ENCODE measurements at places on chromosomes 1 and 21.

GRCh38 chr1:20359451-20360330, 69.0 kb downstream of the VWA5B1 start:
- DNase-seq, result peak; percentile 12

DNA sequence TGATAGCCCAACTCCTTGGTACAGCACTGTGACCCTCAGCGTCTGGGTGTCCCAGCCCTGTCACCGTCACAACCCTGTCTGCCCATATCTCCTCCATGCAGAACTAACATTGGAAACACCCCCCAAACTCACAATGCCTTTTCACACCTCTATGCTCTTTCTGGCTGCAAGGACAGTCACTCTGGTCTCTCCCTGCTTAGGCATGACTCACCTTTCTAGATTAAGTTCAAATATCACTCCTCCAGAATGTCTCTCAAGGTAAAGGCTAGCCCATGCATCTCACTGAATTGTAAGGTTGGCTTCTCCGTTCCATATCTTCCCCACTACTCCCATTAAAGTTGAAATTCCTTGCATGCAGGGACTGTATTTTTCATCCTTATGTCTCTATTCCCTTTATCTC, 17.0 kb upstream of the CAPN8 start:
- DNase-seq, result no peak

GRCh38 chr1:211309617-211310016, 17.0 kb upstream of the TRAF5 start:
- no peak for DNase-seq

DNA sequence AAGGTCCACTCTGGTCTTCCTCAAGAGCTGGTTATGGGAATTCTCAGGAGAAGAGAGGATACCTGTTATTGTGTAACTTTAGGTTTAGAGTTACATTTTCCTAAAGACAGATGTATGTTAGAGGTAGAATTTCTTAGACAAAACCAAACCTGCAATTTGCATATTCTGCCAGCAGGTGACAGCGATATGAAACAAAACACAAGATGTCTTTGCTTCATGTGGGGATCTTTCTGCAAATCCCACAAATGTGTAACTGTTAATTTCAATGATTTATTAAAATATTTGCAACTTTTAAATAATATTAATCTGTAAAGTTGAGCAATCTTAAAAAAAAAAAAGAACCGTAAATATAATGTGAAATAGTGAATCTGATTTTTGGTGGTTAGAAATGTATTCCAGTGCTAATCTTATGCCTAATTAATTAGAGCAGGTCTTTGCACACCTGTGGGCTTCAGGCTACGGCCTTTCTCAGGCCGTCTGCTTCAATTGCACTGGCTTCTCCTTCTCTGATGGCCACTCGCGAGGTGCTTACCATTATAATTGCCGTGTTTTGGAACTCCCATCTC, 33.4 kb downstream of the FAM78B start:
- DNase-seq, result no peak

GRCh38 chr1:235022341-235022980, 106.2 kb downstream of the TOMM20 start:
- no peak for DNase-seq

DNA sequence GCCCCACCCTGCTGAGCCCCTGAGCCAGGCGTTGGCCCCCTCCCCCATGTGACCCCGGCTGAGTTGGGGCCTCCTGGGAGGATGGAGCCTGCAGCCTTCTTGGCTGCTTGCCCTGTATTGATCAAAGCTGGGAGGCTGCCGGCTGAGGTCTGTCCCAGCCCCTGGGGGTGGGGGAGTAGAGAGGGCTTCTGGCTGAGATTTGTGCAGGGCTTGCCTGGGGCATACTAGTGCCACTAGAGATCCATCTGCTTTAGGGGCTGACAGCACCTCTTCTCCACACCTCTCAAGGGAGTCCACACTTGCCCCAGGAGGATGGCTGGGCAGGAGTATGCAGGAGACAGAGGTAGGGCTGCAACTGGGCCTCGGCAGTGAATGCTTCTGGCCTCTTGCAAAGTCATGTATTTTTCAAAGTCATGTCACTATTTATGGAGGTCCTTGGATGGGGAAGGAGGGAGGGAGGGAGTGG, 53.6 kb upstream of the SSBP3 start:
- no peak for DNase-seq

DNA sequence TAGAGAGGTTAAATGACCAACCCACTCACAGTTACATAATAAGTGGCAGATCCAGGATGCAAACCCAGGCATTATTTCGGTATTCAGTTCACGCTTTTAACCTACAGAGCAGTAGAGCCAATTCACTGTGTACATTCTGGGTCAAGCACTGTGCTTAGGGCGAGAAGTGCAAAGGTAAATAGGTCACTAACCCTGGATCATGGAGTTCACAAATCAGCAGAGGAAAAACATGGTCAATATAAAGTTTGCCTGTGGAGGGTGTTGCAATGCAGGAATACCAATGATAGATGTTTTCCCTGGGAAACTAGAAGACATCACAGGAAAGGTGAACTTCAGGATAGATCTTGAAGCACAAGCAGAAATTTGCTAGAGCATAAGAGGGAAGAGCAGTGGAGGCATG, 253.4 kb upstream of the NFIA start:
- no peak for DNase-seq

DNA sequence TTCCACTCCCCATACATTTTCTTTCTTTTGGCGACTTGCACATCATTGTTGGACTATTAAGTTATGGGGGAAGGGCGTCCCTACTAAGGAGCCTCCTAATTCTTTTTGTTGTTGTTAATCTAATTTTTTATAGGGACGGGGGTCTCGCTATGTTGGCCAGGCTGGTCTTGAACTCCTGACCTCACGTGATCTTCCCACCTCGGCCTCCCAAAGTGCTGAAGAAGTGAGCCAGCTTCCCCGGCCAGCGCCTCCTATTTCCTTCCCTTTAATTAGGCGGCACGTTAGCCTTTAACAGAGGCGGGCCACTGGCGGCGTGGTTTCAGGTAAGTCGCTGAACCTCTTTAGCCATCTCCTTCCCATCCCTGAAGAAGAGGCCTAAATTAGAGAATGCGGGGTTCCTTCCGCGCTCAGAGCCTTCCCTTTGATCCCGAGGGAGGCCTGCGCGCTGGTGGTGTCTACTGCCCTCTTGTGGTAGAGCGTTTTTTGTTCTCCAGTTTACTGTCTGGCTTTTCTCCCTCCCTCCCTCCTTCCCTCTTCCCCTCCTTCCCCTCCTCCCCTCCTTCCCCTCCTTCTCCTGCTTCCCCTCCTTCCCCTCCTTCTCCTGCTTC, 38.1 kb downstream of the TNFRSF9 start:
- DNase-seq, result peak; percentile 59

GRCh38 chr1:204288021-204288588, 71.6 kb downstream of the PLEKHA6 start:
- no peak for DNase-seq

GRCh38 chr1:15141935-15142539, 11.5 kb upstream of the TMEM51 start:
- no peak for DNase-seq

- DNase-seq, result no peak
Observed at GRCh38 chr1:84510668-84511067, 4.3 kb upstream of the GNG5 start.

GRCh38 chr1:46606255-46606965, 2.3 kb upstream of the MKNK1 start:
- no peak for DNase-seq

DNA sequence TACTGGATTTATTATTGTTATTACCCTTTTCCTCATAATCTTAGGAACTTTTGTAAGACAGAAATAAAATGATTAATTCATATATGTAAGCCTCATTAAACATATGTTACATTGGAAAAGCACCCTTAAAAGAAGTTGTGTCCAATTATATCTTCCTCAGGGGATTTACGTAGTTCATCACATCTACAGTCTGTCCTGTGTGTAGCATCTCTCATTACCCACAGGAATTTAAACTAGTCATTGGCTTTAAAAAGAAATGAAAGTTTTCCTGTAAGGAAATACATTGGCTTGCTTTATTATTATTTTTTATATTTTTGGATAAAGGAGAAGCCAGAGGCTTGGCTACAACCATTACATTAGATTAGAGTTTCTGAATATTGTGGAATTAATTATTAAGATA, 56.1 kb downstream of the SWT1 start:
- DNase-seq, result no peak

- no peak for DNase-seq
Observed at GRCh38 chr1:192939440-192939839, 119.7 kb downstream of the UCHL5 start.

GRCh38 chr1:117166076-117166475, 44.5 kb upstream of the TRIM45 start:
- DNase-seq, result no peak

- DNase-seq, result no peak
Observed at GRCh38 chr21:43603641-43604504, 55.4 kb downstream of the HSF2BP start.

GRCh38 chr1:35561972-35562680, 4.5 kb downstream of the NCDN start:
- DNase-seq, result no peak

DNA sequence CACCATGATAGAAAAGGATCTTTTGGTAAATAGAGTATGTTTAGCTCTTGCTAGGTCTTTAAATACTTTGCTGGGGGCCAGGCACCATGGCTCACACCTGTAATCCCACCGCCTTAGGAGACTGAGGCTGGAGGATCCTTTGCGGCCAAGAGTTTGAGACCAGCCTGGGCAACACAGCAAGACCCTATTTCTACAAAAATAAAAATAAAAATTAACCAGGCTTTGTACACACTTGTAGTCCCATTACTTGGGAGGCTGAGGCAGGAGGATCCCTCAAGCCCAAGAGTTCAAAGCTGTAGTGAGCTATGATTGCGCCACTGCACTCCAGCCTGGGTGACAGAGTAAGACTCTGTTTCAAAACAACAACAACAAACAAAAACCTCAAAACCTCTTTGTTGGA, 1.1 kb upstream of the KCNE2 start:
- no peak for DNase-seq

DNA sequence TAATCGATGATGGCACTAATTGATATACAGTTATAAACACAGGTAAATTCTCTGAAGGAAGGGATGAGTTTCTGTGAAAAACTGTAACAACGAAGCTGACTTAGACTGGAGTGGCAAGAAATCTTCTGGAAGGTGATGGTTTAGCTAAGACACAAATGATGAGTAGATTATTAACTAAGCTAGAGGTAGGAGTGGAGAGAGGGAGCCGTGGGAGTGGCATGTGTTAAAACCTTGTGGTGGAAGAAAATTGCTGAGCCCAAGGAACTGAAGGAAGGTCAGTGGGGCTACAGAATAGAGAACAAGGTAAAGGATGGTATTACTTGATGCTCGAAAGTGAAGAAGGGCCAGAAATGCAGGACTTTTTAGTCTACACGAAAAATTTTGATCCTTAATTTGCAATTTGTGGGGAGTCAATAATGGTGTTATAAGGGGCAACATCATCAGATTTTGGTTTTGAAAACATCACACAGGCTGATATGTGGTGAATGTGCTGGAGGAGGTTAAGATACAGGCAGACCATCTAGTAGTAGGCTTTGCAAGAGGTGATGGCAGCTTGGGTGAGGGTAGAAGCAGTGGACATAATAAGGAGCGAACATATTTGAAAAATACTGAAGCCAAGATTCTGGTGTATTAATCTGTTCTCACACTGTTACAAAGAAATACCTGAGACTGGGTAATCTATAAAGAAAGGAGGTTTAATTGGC, 93.8 kb downstream of the S1PR1 start:
- DNase-seq, result no peak

DNA sequence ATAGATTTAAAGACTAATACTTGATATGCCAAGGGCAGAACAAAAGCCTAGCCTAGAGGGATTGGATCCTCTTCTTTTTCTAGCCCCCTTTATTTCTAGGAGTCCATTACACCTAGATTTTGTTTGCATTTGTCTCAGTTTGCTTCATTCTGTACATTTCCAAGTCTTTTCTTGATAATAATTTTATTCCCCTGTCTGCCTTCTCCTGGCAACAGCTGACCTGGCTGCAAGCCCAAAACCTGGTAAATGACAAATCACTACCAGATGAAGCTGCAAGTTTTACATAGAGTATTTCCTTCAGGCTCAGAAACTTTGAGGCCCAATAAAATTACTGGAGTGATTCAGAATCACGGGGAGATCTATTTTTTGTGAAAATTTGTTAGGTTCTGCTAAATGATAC, 36.5 kb upstream of the LHX8 start:
- no peak for DNase-seq

DNA sequence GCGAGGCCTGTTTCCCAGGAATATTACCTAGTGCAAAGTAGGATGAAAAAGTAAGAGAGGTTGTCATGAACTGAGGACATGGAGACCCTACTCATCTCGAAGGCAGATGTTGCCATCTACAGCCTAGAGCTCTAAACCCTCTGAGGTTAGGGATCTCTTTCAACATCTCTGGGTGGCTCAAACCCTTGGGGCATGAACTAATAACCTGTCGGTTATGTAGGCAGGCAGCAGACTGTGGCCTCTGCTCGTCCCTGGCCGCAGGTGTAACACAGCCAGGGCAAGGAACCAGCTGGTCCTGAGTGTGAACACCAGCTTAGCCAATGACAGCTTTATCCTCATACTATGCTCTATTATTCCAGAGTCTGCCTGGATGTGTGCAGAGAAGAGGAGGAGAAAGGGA, 13.2 kb downstream of the CAPZB start:
- no peak for DNase-seq

GRCh38 chr1:209609791-209610630, 26.5 kb downstream of the CAMK1G start:
- no peak for DNase-seq

DNA sequence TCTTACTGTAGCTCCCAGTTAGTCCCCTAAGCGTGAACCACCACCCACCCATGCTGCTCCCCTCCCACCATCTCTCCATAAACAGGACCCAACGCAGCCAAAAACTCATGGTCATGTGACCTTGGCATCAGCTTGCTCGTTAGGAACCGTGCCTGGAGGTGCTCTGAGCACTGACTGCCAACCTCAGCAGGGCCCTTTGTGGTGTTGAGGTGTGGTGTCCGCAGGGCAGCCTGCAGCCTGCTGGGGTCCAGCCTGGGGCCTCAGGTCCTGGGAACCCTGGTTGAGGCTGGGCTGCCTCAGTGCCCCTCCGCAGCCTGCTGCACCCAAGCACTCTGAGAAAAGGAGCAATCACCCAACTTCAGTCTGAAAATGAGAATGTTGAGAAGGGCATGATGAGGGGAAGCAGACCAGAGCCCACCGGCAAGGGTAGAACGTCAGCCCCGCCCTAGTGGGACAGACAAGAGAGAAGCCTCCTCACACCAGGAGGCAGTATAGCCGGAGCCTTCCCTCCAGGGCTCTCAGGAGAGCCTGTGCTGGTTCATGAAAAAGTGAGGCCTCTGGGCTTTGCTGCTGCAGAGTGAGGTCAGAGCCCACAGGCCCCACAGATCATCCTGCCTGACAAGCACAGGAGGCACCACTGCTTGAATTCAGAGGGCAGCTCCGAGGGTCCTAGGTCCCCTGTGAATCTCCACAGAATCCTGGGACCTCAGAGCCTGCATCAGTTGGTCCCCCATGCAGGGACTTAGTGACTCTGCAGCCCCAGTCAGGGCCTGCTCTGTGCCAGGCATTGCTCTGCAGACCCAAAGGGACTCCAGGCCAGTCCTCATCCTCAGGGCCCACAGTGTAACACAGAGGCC, 4.9 kb upstream of the COL6A2 start:
- DNase-seq, result no peak

GRCh38 chr1:111236806-111237205, 9.3 kb downstream of the CHI3L2 start:
- DNase-seq, result no peak
